T-helper 9 cell (primary cell): ENCODE measurements at places on chromosomes 1 and 21.

- no peak for DNase-seq
Observed at GRCh38 chr1:43253173-43253572, 16.6 kb upstream of the TMEM125 start.

DNA sequence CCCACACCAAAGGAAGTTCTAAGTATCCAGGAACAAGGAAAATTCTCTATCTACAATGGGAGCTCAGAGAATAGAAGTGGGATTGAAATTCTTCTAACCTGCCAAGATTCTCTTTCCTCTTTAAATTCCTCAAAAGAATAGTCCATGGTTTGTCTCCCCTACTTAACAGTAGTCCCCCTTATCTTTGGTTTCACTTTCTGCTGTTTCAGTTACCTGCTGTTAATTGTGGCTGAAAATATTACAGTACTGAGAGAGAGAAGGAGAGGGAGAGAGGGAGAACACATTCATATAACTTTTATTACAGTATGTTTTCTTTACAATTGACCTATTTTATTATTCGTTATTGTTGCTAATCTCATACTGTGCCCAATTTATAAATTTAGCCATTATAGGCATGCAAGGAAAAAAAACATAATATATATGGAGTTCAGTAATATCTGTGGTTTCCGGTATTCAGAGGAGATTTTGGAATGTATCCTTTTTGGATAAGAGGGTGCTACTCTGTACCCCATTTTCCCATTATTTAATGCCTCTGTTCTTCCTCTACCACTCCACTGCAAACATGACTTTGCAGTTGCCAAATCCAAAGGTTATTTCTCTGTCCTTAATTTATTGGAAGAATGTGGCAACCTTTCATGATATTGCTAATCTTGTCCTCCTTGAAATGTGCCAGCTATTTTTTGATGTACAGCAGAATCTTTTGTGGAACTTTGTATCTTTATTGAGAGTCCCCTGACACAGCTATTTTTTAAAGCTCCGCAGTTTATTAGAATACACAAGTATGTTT, 68.0 kb downstream of the USP25 start:
- no peak for DNase-seq

GRCh38 chr1:183582021-183582713, 8.1 kb downstream of the NCF2 start:
- no peak for DNase-seq

DNA sequence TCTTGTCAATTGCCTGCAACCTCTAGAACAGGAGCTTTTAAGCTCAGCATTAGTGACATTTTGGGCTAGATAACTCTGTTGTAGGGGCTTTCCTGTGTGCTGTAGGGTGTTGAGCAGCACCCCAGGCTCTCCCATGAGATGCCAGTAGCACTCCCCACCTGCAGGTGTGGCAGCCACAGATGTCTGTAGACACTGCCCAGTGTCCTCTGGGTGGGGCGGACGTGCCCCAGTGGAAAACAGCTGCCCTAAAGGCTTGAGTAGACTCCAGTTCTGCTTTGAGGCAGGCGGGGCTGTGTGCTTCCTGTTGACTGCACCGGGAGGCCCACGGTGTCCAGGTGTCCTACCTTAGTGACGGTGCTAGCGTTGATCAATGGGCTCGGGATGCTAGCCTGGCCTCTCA, 16.9 kb upstream of the PWP2 start:
- DNase-seq: no peak

DNA sequence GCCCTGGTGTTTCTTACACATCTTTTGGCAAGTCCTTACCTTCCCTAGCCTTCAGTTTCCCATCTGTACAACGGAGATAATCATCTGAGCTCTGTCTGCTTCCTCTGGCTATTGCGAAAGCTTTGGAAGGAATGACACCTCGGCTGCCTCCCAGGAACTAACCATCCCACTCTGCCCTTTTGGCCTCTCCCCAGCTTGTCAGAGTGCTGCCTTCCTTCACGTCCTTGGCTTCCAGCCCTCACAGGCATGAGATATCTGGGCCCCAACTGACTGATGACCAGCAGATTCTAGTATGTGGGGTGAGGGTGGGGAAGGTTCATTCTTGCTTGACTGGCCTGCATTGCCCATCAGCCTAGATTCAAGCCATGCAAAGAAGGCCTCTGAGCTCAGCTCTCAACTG, 253.1 kb upstream of the FGGY start:
- no peak for DNase-seq

DNA sequence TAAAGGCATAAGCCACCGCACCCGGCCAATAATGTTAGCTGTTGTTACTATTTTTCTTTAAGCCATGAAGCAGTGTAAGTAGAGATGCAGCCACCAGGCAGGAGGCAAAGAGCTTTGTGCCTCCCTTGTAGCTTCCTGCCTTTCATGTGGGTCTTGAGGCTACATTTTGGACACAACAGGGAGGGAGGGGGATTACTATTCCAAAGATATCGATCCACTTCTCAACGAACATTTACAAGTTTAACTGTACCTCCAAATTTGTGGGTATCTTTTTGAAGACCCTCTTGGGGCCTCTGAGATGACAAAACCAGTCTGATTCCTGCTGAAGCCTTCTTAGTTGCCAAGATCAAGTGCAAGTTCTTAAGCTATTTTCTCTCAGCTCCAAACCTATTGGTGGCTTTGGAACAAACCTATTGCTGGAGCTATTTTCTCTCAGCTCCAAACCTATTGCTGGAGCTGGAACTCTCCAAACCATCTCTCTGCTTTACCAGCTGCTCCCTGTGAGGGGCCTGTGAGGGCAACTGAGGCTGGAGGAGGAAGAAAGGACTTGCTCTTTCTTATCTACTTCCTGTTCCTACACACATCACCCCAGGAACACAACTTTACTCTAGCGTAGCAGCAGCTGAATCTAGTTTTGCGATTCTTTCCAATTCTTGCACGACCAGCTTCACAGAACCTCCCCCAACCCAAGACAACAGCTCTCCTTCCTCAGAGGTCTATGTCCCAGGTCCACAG, 16.1 kb upstream of the RCAN3 start:
- DNase-seq: peak; percentile 40

GRCh38 chr1:168098534-168099320, 38.0 kb downstream of the GPR161 start:
- DNase-seq: no peak

- no peak for DNase-seq
Observed at GRCh38 chr21:38931291-38931690, 125.6 kb downstream of the ETS2 start.

DNA sequence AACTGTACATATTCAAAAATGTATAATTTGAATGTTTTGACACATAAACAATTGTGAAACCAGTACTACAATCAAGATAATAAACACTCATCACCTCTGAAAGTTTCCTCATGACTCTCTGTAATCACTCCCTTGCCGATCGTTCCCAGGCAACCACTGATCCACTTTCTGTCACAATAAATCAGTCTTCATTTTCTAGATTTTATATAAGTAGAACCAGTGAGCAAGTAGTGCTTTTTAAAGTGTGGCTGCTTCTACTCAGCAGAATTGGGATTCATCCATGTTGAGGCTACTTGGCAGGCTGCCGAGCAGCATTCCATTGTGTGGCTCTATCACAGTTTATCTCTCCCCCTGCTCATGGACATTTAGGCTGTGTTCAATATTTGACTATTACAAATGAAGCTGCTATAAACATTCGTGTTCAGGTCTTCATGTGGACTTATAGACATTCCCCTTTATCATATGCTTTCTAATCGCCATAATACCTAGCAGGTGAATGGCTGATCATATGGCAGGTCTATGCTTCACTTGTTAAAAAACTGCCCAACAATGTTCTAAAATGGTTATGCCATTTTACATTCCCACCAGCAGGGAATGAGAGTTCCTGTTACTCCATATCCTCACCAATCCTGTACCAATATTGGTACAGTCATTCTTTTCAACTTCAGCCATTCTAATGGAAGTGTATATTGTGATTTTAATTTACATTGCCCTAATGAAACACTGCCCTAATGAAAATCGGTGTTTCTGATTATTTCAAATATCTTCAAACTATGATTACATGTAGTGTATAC, 20.5 kb downstream of the TEX38 start:
- DNase-seq: no peak

- DNase-seq: no peak
Observed at GRCh38 chr1:39836595-39837110, 46.7 kb downstream of the TRIT1 start.

DNA sequence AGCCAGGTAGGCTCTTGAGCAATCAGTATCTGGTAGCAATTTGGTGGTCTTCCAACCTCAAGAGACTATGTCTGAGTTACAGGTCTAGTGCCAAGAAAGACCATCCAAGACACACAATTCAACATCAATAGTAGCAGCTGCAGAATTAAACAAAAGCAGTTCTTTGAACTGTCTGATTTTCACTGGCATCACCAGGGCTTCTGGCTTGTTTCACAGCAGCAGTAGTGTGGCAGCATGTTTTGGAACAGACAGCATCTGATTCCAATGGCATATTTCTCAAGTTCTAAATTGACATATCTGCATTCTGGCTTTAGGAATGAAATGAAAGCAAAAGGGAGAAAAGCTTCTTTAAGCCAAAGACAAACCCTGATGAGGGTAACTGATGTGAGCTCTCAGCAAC, 334.7 kb upstream of the PRMT6 start:
- no peak for DNase-seq

GRCh38 chr1:3011631-3012455, 9.4 kb upstream of the ACTRT2 start:
- DNase-seq: no peak

DNA sequence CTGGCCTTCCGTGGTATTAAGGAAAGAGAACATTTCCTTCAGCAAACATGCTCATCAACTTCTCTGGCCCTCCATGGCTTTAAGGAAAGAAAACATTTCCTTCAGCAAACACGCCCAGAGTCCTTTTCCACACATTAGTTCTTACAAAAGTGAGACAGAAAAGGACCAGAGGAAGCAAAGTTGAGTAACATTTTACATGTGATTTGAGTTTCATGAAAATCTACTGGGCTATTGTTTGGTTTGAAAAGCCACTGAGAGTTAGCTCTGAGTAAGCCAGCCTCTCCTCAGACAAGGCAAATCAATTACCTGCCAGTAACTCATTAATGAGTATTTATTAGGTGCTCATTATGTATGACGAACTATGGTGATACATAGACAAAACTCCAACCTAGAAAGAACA, 78.0 kb downstream of the NID1 start:
- DNase-seq: no peak

DNA sequence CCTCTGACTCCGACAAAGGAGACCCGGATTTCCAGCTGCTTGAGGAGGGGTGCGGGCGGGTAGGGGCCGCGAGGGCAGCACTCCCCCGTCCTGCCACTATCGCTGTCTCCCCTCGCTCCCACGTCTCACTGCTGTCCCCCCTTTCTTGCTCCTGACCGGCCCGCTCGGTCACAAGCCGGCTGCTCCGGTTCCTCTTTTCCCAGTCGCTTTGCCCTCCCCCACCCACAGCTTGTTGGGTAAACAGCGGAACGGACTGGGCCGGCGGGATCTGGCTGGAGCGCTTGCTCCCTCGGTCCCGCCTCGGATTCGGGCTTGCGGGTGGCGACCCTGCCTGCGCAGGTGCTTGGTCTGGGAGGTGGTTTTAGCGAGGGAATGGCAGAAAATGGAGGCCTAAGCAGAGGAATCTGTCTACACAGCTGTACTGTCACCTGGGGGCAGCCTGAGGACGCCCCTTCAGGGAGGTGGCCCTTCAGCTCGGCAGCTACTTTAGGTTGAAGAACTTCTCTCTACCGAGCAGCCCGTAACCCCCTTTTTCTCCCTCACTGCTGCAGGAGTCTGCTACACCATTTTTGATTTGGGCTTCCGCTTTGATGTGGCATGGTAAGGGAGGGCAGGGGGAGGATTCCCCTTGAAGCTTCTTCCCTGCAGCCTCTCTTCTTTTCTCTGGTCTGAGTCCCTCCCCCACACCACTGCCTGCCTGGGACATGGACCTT, 645 bp downstream of the ATP6V0B start:
- DNase-seq: peak; percentile 32

DNA sequence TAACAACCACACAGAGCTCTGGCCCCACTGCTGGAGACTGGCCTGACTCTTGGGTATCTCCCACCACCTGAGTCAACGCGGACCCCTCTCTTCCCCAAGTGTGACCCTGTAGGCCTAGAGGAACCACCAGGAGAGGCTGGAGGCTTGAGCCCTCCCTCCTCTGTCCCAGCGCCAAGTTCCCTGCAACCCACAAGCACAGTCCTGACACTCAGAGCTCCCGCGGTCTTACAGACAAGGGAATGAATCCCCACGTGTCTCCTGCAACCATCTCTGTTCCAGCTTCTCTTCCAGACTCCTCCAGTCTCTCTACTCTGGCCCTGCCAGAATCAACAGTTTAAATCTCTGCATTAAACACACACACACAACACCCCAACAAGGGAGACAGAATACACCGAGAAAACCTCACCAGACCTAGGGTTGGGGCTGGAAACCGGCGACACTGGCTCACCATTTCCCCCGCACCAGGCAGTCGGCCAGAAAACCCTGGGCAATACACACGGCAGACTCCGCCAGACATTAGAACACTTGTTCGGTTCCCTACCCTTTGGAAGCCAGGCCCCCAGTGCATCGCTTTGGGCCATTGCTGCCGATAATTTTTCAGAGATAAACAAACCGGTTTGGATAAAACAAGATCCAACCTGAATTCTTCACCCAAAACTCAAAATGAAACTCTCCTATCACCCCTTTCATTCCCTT, 21.7 kb downstream of the CASZ1 start:
- DNase-seq: no peak

GRCh38 chr1:116911188-116911553, 1.5 kb downstream of the PTGFRN start:
- DNase-seq: no peak

DNA sequence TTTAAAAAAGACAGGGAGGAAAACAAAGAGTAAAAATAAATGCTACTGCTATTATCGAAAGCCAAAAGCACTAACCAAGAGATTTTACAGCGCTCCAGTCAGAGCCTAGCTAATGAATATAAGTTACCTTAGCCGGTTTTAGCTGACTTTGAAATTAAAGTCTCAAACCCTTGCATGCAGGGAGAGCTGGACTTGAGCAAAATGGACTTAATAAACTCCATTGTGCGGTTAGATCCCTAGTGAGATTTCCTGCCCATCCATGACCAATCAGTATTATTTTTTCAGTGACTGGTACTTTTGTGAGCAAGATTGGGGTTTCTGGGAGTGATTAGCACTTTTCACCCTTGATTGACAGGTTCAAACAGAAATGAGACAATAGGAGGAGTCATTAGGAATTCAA, 333.4 kb upstream of the ADGRL2 start:
- no peak for DNase-seq
